ENCODE measurements at places on chromosomes 1 and 21.

GRCh38 chr1:95233319-95233736, 682 bp upstream of the RWDD3 start:
- DNase-seq, result no peak

DNA sequence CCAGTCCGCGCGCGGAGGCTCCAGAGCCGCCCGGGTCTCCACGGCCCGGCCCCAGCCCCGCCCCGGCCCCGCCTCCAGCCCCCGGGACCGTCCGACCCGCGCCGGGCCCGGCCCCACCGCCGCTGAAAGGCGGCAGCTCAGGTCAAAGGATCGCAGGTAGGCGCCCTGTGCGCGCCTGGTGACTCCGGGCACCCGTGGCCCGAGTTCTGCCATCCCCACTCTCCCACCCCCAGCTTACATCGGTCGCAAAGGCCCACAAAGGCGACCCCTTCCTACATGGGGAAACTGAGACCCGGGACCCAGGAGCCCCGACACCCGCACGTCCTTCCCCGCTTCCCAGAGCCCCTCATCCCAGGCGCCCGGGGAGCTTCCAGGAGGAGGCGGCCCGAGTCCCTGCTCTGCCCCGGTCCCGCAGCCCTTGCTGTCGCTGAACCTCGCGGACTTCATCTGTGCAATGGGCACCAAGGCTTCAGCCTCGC, at the start of gene TMEM200B:
Gene TMEM200B, minus strand, starts transcription at position 17 of the 479 bp plus-strand sequence. CDS start 2,075 bp downstream, outside the sequence.
- no peak for DNase-seq

DNA sequence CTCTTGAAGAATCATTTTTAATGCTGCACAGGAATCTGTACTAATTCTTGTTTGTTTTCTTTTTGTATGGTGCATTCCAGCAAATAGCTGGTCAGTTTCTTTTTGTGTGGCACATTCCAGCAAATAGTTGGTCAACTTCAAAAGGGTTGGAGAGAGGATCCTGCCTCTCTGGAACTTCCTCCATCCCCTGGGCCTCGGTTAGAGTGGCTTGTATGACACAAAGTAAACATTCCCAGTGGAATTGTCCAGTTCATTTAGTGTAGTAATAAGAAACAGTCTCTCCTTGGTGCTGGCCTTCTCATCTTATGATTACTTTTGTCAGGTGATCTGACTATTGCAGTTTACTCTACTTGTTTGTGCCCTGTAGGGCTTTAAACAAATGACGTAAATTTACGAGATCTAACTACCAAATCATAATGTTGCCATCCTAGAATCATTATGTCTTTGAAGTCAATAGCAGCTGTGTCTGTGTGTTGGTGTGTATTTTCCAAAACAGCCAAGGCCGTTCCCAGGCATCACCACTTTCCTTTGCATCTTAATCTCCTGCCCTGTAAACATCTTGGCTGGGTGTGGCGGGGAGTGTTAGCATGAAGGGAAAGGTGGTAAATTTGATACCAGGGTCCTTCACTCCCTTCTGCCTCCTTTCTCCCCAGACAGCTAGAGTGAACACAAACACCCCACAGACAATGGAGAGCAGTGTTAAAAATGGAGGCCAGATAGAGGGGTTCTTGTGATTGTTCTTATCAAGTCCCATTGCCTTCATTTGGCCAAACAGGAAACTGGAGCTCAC, 77.9 kb downstream of the CDC7 start:
- DNase-seq, result no peak

GRCh38 chr1:77143529-77144121, 75.6 kb downstream of the PIGK start:
- DNase-seq, result no peak

DNA sequence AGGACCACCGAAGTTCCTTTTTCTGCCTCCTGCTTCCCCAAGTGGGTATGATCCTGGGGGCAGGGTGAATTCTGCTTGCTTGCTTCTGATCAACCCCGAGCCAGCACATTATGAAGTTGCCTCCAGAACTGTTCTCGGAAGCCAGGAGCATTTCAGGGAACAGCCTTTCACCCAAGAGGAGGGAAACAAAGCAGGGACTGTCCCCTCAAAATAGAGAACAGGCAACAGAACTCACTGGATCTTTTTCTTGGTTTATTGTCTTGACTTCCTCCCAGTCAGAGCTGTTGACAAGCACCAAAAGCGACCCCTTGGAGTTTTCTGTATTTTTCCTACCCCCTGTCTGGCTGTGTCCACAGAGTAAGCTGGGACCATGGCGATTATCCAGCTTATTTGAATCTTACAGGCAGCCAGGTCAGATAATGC, 258.3 kb upstream of the SGIP1 start:
- no peak for DNase-seq

DNA sequence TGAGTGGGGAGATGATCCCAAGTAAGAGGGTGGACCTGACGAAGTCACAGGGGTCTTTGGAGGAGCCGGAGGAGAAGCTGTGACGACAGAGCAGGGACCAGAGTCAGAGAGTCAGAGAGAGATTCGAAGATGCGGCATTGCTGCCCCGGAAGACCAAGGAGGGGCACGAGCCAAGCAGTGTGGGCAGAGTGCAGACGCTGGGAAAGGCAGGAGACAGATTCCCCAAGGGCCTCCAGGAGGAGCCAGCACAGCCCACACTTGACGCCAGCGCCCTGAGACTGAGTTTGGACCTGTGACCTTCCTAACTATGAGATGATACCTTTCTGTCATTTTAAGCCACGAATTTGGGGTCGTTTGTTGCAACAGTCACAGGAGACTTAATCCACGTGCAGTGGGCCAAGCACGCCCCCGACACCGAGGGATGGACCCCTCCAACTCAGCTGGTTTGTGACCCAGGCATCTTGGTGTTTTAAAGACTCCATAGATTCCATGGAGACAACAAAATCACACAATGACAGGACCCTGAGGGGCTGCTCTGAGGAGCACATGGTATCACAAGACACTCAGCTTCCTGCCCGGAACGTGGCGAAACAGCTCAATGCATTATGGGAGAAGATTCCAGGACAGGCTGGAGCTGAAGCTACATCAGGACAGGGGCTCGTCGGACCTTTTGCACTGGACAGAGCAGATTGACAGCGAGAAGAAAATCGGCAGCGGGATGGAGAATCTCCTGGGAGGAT, 11.0 kb upstream of the TFF1 start:
- DNase-seq, result no peak

- no peak for DNase-seq
Measured at GRCh38 chr1:245987997-245988392, 519.1 kb downstream of the SMYD3 start.

GRCh38 chr1:108028841-108029388, 63.9 kb upstream of the VAV3 start:
- DNase-seq, result no peak

- no peak for DNase-seq
Measured at GRCh38 chr1:216815260-216816131, 92.3 kb upstream of the ESRRG start.

- DNase-seq, result peak; percentile 40
Measured at GRCh38 chr1:183810121-183810520, 5.2 kb downstream of the RGL1 start.

DNA sequence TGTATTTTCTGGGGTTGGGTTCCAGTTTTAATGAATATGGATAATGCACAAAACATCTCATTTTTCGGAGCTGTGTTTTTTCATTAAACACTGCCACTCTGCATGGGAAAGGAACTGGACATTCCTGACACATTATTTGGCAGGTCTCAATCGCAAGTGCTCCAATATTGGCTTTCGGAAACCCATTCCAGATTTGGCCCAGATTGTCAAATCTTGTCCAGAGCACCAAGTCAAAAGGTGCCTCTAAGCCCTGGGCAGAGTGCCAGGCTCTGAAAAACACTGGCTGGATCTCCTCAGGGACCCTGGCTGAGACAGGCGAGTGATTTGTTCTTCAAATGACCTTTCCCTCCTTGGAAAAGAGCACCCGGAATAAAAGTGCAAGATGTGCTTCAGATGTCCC, 68.4 kb upstream of the MRPS6 start:
- no peak for DNase-seq

- no peak for DNase-seq
Measured at GRCh38 chr1:56551691-56552090, 27.7 kb downstream of the PLPP3 start.

GRCh38 chr1:232669981-232670747, 40.2 kb upstream of the SIPA1L2 start:
- DNase-seq, result no peak

DNA sequence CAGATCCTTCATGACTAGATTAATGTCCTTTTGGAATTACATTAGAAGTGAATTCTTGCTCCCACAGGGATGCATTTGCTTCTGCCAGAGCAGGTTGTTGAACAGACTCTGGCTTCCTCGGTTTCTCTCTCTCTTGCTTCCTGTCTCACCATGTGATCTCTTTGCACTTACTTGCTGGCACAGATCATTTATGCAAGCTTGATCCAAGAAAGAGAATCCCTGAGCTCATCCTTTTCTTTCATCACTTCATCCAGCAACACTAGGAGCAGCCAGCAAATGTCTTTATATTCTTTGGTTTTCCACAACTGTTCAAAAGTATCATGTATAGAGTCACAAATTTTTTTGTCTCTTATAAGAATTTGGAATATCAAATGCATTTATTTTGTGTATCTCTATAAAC, 313.5 kb downstream of the ZNF326 start:
- no peak for DNase-seq

DNA sequence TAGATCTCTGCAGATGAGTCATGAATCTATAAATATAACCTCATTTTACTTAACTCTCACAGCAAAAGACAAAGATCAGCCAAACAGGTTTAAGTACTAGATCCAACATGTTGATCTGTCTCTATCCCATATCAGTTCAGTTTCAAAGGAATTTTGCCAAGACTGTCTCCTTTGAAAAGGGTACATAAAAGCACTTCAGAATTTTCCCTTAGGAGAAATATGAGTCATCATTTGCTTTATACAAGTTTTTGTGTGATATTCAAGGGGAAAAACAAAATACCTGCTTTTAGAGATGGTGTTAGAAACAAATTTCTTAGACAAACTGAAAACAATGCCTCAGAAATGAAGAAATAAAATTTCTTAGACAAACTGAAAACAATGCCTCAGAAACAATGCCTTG, 73.5 kb upstream of the LRRC7 start:
- no peak for DNase-seq

DNA sequence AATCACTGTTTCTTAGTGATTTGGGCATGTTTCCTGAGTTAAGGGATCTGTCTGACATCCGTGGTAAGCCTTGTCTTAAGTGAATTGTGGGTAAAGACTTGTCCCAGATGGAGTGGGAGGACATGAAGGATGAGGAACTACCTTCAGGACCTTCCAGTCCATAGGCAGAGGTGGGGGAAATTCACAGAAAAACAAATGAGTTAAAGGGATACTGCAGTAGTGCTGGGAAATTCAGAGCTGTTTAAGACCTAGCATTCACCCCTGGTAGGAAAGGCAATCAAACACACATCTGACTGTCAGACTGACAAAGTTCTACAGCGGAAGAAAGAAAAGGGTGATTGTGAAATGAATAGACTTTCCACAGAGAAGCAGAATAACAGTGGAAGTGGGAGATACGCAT, 3.0 kb downstream of the GNAT2 start:
- DNase-seq, result no peak

- no peak for DNase-seq
Measured at GRCh38 chr1:185834371-185834905, 100.2 kb downstream of the HMCN1 start.

- no peak for DNase-seq
Measured at GRCh38 chr1:166698771-166699170, 140.5 kb upstream of the POGK start.

- no peak for DNase-seq
Measured at GRCh38 chr1:152699746-152700145, 1.6 kb downstream of the LCE2A start.

DNA sequence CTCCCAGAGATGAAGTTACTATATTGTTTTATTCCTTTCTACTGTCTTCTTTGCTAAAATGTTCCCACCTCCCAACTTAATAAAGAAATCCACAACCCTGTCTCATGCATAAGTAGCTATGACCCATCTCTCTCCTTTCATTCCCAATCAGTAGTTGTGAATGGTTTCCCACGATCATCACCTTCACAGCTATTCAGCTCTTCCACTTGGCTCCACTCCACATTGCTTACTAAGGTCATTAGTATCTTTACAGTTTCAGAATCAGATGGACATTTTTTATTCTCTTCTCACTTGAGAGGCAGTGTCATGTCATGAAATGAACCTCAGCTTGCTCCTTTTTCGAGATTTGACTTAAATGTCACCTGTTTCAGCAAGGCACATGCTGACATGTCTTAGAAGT, 47.1 kb upstream of the COG2 start:
- DNase-seq, result no peak

DNA sequence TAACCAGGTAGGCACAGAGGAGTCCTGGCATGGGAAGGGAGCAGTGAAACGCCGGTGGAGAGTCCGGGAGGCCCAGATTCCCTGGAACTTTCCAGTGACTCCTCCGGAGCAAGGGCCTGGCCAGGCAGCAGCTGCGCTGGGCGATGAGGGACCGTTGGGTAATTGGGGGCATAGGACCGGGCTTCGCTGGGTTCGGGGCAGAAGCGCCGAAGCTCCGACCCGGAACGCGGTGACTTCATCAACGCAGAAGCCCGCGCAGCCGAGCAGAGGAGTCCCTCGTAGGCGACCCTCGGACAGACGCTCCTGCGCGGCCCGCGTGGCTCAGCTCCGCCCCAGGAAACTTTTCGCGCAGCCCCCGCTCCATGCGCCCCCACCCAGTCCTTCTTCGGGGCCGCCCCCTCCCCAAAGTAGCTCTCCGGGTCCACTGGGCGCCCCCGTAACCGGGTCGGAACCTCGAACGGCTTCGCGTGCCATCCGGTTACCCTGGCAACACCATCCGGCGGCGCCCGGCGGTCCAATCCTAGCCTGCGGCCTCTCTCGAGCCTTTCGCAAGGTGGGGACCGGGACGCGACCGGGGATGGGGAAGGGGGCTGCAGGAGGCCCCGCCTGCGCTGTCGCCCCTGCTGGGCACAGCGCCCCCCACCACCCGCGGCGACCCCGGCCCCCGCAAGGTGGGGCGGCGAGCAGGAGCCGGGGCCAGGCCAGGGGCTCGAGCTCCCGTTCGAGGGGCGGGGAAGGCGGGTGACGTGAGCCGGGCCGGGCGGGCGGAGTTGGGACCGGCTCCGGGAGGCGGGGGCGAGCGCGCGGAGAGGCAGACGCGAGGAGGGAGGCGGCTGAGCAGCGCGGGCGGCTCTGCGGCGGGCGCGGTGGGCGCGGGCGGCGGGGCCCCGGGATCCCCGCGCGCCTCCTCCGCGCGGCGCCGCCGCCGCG, at the start of gene AJAP1:
Gene AJAP1, plus strand, starts transcription at position 814 of the 930 bp plus-strand sequence. CDS start 817 bp downstream, outside the sequence.
- no peak for DNase-seq

DNA sequence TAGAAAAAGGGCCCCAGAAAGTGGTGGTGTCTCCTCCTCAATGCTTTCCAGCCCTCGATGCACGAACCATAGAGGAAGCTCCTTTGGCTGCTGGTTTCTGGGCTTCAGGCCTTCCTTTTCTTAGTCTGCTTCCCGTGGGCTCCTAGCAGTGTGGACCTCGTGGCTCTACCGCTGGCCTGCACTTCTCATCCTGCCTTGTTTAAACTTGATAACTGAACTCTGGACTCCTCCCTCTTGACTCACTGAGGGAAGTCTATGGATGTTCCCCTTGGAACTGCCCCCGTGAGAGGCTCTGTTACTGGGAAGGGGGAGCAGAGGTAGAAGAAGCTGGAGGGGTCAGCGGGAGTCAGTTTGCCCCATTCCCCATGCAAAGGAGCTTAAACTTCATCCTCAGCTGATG, 75.3 kb upstream of the WDR26 start:
- no peak for DNase-seq

- DNase-seq, result peak; percentile 69
Measured at GRCh38 chr1:117061986-117062415, 1.9 kb downstream of the TTF2 start.

Data from GM12878 (cell line).